Placental epithelial cell (primary cell): ENCODE measurements at places on chromosomes 1 and 21. TPM values are rescaled to one million over a fixed set of nuclear protein-coding genes. Genes with fewer than 3 reads are reported as not detected.

RAB42 gene
- 1.6 and 2.4 TPM in 2 replicates for total RNA-seq

EDN2 gene
- 1.6 and 5.2 TPM in 2 replicates for total RNA-seq

CLCA1 gene
- not detected in 2 replicates for total RNA-seq

SFPQ gene
- 139 and 163 TPM in 2 replicates for total RNA-seq

ALG14 gene
- total RNA-seq = 1.6 and 2.3 TPM in 2 replicates

TNFAIP8L2 gene
- total RNA-seq = not detected in 2 replicates
